ENCODE measurements at places on chromosomes 12 and 14.
A peak's percentile ranks its signal among the peaks of the same experiment; 100 is the strongest.

GRCh38 chr14:91308337-91308736, 63.8 kb upstream of the GPR68 start:
- no peak overlapping the region for H3K27ac ChIP-seq
- no peaks in the 10 kb centered on the region for H3K27me3 ChIP-seq
- no peak overlapping the region for H3K4me3 ChIP-seq
- H3K4me1 ChIP-seq, result no peaks in the 10 kb centered on the region
- no peaks in the 10 kb centered on the region for H3K36me3 ChIP-seq

DNA sequence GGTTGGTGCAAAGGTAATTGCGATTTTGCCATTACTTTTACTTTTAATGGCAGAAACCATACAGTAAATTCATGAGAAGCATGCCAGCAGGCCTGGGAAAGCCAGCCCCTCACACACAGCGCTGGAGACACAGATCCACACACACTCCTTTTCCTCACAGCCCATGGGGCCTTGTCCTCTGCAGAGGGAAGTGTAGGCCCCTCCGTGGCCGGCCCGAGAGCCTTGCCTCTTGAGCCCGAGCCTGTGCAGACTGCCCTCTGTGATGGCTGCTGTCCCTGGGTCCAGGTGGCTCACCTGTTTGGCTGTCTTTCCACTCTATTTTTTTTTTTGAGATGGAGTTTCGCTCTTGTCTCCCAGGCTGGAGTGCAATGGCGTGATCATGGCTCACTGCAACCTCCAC, 39.3 kb downstream of the XRCC3 start:
- no peaks in the 10 kb centered on the region for H3K27me3 ChIP-seq
- H3K36me3 ChIP-seq, result peaks cover 91% of the 10 kb centered on the region
- DNase-seq, result no peak
- H3K4me3 ChIP-seq, result no peak overlapping the region

GRCh38 chr12:80838708-80839107, 99.0 kb downstream of the LIN7A start:
- H3K27me3 ChIP-seq, result no peaks in the 10 kb centered on the region
- H3K4me3 ChIP-seq, result no peak overlapping the region
- H3K4me1 ChIP-seq, result no peaks in the 10 kb centered on the region
- DNase-seq, result no peak

GRCh38 chr12:112124918-112125249, 476 bp upstream of the TRAFD1 start:
- H3K4me3 ChIP-seq, result peak overlapping the region; percentile 94
- H3K4me1 ChIP-seq, result peaks cover 15% of the 10 kb centered on the region

DNA sequence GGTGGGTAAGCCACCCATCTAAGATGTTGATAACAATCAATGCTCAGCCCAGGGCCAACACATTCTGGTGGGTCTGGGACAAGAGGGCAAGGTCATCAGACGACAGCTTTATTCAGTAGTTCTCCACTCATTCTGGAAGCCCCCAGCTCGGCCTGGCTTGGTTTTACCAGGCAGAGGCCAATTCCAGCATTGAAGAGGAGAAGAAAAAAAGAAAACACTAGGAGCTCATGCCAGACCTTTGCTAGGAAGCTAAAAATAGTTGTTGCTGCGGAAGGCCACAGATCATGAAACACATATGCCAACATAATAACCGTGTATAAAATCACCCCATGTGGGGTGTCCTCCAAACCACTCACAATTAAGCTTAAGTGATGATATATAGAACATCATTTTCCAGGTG, 44.4 kb downstream of the CCDC60 start:
- no peak overlapping the region for H3K4me3 ChIP-seq
- H3K27me3 ChIP-seq, result no peaks in the 10 kb centered on the region
- H3K36me3 ChIP-seq, result no peaks in the 10 kb centered on the region
- H3K4me1 ChIP-seq, result no peaks in the 10 kb centered on the region

GRCh38 chr14:57259672-57260071, 9.0 kb downstream of the EXOC5 start:
- H3K4me1 ChIP-seq, result no peaks in the 10 kb centered on the region
- no peak overlapping the region for H3K27ac ChIP-seq
- no peak overlapping the region for H3K4me3 ChIP-seq
- H3K27me3 ChIP-seq, result no peaks in the 10 kb centered on the region

DNA sequence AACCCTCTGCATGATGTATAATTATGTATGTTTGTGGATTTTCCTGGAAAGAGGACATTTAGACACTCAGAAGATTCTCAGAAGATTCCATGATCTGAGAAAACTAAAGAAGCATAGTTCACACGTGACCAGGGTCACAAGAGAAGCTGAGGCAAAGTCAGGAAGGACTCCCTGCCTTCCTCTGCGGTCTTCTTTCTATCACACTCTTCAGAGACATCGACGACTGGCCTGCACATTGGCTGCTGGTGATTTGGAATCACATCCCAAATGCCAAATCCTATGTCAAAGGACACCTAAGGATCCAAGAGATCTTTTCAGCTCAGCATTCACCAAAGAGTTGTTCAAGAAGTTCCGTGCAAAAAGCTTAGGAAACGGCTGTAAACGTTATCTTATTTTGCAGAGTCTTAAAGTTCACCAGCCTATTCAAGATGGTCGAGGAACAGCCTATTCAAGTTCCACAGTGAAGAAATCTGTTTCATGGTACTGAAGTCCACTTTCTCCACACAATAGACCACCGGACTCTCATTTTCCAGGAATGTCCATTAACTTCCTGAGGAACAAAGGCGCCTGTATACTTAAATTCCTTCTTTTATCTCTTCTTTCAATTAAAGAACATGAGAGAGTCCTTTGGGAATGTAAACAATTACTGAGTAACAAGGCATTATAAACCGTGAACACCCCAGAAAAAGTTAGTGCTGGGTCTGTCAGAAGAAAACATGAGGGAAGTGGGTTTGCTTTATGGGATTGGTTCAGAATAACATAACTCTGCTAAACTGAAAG, 42.1 kb downstream of the IGF1 start:
- DNase-seq, result no peak
- no peaks in the 10 kb centered on the region for H3K27me3 ChIP-seq
- H3K4me3 ChIP-seq, result no peak overlapping the region
- H3K27ac ChIP-seq, result no peak overlapping the region
- no peaks in the 10 kb centered on the region for H3K36me3 ChIP-seq

- peaks cover 3% of the 10 kb centered on the region for H3K36me3 ChIP-seq
- H3K4me3 ChIP-seq, result no peak overlapping the region
- DNase-seq, result no peak
- no peak overlapping the region for H3K27ac ChIP-seq
- no peaks in the 10 kb centered on the region for H3K27me3 ChIP-seq
- H3K4me1 ChIP-seq, result no peaks in the 10 kb centered on the region
These were observed 24.0 kb downstream of the TIMELESS start for GRCh38 chr12:56425193-56425592.

DNA sequence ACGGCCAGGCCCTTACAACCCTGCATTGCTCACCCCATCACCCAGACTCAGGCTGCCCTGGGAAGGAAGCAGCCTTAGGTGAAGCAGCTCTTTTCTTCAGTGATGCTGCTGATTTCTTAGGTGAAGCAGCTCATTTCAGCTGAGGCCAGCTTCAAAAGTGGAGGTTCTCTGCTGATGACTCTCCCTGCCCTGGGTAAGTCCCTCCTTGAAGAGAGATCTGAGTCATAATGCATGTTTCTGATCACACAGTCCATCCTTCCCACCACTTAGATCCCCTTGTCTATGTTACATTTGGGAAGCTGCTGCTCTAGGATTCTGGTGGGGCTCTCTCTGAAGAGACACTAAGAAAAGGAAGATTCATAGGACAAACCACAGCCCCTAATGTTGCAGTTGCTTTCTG, 17.2 kb upstream of the ZNF140 start:
- H3K4me1 ChIP-seq, result no peaks in the 10 kb centered on the region
- no peak overlapping the region for H3K27ac ChIP-seq
- H3K27me3 ChIP-seq, result no peaks in the 10 kb centered on the region
- H3K4me3 ChIP-seq, result no peak overlapping the region

- H3K36me3 ChIP-seq, result no peaks in the 10 kb centered on the region
- no peak for DNase-seq
- H3K4me1 ChIP-seq, result no peaks in the 10 kb centered on the region
- H3K4me3 ChIP-seq, result no peak overlapping the region
- no peak overlapping the region for H3K27ac ChIP-seq
- H3K27me3 ChIP-seq, result no peaks in the 10 kb centered on the region
These were observed 63.5 kb upstream of the C14orf180 start for GRCh38 chr14:104515811-104516780.

- no peaks in the 10 kb centered on the region for H3K27me3 ChIP-seq
- H3K4me1 ChIP-seq, result no peaks in the 10 kb centered on the region
- DNase-seq, result no peak
- H3K36me3 ChIP-seq, result no peaks in the 10 kb centered on the region
- no peak overlapping the region for H3K27ac ChIP-seq
These were observed 116.1 kb upstream of the SLC35F4 start for GRCh38 chr14:57981817-57982560.

- H3K4me3 ChIP-seq, result no peak overlapping the region
- no peak for DNase-seq
- H3K36me3 ChIP-seq, result no peaks in the 10 kb centered on the region
- H3K4me1 ChIP-seq, result peaks cover 3% of the 10 kb centered on the region
- H3K27me3 ChIP-seq, result no peaks in the 10 kb centered on the region
- no peak overlapping the region for H3K27ac ChIP-seq
These were observed 50.9 kb downstream of the CHST11 start for GRCh38 chr12:104507672-104508071.

DNA sequence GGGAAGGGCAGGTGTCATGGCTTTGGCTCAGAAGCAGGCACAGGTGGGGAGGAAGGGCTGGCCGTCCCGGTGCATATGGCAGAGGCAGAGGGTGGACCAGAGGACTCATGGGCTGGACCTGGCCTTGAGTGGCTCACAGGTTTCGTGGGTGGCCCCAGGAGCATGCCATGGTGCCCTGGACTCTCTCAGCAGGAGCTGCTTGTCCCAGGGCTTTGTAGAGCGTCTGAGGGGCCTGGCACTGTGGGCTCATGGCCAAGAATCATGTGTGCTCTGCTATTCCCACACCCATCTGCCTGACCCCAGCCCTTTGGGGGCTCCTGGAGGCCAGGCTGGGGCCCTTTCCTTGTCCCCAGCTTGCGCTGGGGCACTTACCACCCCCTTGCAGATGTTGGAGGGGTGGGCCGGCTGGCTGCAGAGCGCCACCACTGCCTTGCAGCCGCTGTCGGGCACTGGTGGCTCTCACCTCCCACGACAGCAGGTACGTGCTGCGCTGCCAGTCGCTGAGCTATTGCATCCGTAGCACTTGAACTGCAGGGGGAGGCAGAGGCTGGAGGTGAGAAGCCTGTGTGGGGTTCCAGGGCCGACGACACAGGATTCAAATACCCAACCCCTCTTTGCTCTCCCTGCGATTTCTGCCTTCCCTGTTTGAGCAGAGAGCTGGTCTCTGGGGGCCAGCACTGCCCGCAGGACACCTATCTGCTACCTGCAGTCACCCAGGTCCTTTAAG, 187.4 kb upstream of the PRMT8 start:
- no peak for DNase-seq
- no peak overlapping the region for H3K4me3 ChIP-seq
- no peaks in the 10 kb centered on the region for H3K27me3 ChIP-seq
- no peaks in the 10 kb centered on the region for H3K36me3 ChIP-seq
- peaks cover 9% of the 10 kb centered on the region for H3K4me1 ChIP-seq
- no peak overlapping the region for H3K27ac ChIP-seq

DNA sequence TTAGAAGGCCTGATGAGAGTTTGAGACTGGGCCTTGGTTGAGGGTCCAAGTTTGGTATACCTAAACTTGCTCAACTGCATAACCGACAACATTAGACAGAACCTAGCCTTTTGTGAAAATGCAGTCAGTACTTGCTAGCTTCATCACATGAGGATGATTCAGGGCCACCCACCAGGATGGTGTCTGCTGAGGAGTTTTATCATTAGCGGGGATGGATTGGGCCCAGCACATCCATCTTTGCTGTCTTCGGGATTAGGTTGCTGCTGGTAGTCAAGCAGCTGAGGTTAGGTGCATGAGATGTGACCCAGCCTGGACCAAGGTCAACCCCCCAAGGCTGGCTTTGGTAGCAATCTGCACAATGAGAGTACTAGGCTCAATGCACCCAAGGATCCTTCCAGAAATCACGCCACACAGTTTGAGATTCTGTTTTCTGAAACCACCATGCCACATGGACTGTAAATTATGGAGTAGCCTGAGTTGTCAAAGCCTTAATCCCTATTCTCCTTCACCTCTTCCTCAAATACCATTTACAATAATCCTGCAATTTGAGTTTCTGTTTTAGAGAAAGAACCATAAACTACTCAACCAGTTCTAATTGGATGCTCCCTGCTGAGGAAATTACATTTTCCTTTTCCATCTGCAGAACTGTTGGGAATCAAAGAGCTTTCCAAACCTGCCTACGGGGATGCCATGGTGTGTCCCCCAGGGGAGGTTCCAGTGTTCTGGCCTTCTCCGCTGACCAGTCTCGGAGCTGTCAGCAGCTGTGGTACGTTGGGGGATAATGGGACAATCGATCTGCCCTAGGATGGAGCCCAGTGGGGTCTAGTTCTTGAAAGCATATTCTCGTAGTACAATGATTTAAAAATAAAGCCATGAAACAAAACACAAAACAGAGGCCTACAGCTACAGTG, 61.7 kb downstream of the DGLUCY start:
- no peak overlapping the region for H3K4me3 ChIP-seq
- H3K27me3 ChIP-seq, result no peaks in the 10 kb centered on the region
- H3K27ac ChIP-seq, result no peak overlapping the region
- no peak for DNase-seq
- peaks cover 11% of the 10 kb centered on the region for H3K36me3 ChIP-seq

- no peak for DNase-seq
- H3K4me1 ChIP-seq, result no peaks in the 10 kb centered on the region
- H3K36me3 ChIP-seq, result no peaks in the 10 kb centered on the region
- no peaks in the 10 kb centered on the region for H3K27me3 ChIP-seq
- H3K4me3 ChIP-seq, result no peak overlapping the region
These were observed 108.7 kb upstream of the SLC38A4 start for GRCh38 chr12:46934374-46935111.

GRCh38 chr14:62546862-62547474, 498.3 kb downstream of the KCNH5 start:
- H3K36me3 ChIP-seq, result no peaks in the 10 kb centered on the region
- no peak overlapping the region for H3K4me3 ChIP-seq
- no peaks in the 10 kb centered on the region for H3K4me1 ChIP-seq
- no peak for DNase-seq
- H3K27ac ChIP-seq, result no peak overlapping the region
- no peaks in the 10 kb centered on the region for H3K27me3 ChIP-seq

GRCh38 chr12:124869059-124869665, 5.5 kb upstream of the SCARB1 start:
- no peak for DNase-seq
- H3K4me3 ChIP-seq, result no peak overlapping the region
- no peaks in the 10 kb centered on the region for H3K27me3 ChIP-seq
- no peaks in the 10 kb centered on the region for H3K36me3 ChIP-seq
- no peak overlapping the region for H3K27ac ChIP-seq

- H3K36me3 ChIP-seq, result no peaks in the 10 kb centered on the region
- H3K27ac ChIP-seq, result no peak overlapping the region
- H3K4me1 ChIP-seq, result no peaks in the 10 kb centered on the region
- H3K4me3 ChIP-seq, result no peak overlapping the region
- DNase-seq, result no peak
These were observed 356.9 kb upstream of the CCDC196 start for GRCh38 chr14:66129224-66129623.

- H3K27ac ChIP-seq, result no peak overlapping the region
- H3K36me3 ChIP-seq, result no peaks in the 10 kb centered on the region
- H3K4me3 ChIP-seq, result no peak overlapping the region
These were observed 48.7 kb downstream of the MIPOL1 start for GRCh38 chr14:37246427-37246829.
